ENCODE measurements at places on chromosomes 16 and 17.

GRCh38 chr16:12405089-12405488 is 398.6 kb downstream of the CPPED1 start:
- DNase-seq: no peak

DNA sequence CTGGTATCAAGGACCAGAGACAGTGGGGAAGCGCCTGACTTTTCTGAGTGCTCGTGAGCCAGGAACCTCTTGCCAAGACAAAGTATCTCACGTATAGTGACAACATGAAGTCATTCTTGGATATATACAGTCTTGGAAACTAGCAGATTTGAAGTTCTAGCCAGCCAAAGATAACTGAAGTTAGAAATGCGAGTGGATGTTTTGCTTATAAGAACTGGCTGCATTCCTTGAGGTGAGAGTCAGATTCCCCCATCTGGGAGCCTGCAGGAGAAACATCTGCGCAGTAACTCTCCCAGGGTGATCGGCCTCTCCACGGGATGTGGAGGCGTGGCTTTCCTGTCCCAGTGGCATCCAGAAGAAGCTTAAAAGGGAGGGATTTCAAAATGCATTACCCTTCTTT is 89.8 kb downstream of the SHISA6 start:
- DNase-seq: no peak

DNA sequence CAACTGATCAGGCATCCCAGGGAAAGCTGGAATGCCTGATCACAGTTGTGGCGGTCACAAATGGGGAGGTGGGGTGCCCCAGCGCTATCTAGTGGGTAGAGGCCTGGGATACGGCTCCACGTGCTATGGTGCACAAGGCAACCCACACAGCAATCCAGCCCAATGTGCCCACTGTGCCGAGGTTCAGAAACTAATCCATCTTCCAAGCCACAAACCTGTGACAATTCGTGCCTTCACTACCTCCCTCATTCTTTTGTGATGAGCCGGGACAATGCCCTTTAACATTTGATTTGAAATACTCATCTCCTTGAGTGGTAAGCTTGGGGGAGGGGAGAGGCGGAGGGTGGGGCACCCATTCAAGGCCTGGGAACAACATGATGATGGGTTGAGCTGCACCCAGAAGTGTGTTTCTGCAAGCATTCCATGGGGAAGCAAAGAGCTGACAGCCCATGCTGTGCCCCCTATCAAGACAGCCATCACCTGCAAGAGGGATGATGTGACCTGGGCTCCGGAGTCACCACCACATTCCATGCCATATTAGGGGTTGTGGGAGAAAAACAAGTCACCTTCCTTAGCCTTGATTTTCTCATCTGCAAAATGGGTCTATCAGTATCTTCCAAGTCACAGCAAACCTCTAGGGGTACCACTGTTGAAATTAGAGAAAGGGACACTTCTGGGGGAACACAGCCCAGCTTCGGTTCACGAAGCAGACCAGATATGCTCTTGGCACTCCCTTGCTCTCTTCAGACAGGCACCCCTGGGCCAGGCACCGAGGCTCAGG is 3.7 kb downstream of the ELOB start:
- no peak for DNase-seq

GRCh38 chr16:68219725-68220351 is 16.1 kb downstream of the ESRP2 start:
- DNase-seq: no peak

- DNase-seq: no peak
Measured at GRCh38 chr16:60214311-60214710, 1480.2 kb upstream of the GOT2 start.

- DNase-seq: no peak
Measured at GRCh38 chr17:57714665-57715180, 30.4 kb downstream of the CCDC182 start.

- no peak for DNase-seq
Measured at GRCh38 chr17:45966606-45967280, 32.3 kb upstream of the STH start.

GRCh38 chr17:17556671-17557070 is 34.8 kb downstream of the PEMT start:
- no peak for DNase-seq

GRCh38 chr17:9707948-9708347 is 62.6 kb downstream of the USP43 start:
- no peak for DNase-seq

All from CD4-positive, alpha-beta T cell treated with Interleukin-6 at 100 ng/mL for 8 hours (primary cell).